ENCODE measurements at places on chromosomes 11 and 22.

- DNase-seq, result no peak
Observed at GRCh38 chr11:34299284-34299972, 58.4 kb downstream of the ABTB2 start.

DNA sequence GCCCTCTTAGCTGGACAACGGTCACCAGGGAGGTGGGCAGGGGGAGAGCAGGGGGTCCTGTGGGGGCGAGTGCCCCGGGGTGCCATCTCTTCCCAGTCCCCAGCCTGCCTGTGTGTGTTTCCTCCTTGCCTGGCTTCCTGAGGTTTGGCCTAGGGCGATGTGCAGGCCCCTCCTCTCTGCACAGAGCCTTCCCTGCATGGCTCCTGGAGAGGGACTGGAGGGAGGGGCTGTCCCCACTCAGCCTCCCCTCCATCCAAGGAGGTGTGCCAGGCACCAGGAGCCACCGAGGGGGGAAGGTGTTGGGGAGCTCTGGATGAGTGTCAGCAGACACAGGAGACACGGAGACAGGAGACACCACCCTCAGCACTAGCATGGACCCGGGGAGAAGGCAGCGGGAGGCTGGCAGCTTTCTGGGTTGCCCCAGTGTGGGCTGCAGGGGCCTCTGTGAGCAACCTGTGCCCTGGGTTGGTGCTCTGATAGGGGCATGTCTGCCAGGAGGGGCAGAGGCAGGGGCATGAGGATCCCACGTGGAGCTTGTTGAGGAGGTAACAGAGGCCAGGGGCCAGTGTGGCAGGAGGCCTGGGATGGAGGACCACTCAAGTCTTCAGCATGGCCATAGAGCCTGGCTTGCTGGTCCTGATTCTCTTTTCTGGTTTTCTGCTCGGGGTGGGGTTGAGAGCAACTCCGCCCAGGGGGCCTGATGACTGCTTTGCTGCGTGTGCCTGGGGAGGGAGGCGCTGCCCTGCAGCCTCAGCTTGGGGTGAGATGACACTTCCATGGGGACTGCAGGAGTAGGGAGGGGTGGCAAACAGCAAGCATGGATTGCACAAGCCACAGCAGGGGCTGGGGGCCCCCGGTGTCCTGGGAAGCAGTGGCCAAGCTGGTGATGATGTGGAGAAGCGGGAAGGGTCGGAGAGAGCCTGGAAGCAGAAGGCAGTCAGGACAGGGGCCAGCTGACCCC is 78.8 kb downstream of the ST3GAL4 start:
- no peak for DNase-seq

GRCh38 chr11:84322211-84322610 is 1036.0 kb upstream of the CCDC90B start:
- no peak for DNase-seq

- no peak for DNase-seq
Observed at GRCh38 chr11:105592035-105592434, 17.8 kb upstream of the GRIA4 start.

- DNase-seq, result no peak
Observed at GRCh38 chr11:64026575-64027205, 9.0 kb upstream of the FLRT1 start.

- no peak for DNase-seq
Observed at GRCh38 chr11:120273432-120273831, 33.5 kb downstream of the POU2F3 start.

DNA sequence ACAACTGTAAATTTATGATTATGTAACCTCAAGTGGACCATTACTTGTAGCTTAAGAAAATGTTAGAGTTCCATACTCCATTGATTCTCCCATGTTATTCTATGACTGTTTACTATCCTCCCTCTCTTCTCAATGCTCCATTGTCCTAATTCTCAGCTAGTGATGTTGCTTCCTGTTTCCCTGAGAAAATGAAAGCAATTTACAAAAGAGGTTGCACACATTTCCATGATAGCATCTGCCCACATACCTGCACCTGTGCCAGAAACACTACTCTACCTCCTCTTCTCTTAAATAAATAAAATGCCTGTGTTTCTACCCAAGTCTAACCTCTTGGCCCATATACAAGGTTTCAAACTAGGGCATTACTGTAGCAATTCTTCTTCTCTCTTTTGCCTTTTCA is 1620.9 kb downstream of the FAM181B start:
- no peak for DNase-seq

DNA sequence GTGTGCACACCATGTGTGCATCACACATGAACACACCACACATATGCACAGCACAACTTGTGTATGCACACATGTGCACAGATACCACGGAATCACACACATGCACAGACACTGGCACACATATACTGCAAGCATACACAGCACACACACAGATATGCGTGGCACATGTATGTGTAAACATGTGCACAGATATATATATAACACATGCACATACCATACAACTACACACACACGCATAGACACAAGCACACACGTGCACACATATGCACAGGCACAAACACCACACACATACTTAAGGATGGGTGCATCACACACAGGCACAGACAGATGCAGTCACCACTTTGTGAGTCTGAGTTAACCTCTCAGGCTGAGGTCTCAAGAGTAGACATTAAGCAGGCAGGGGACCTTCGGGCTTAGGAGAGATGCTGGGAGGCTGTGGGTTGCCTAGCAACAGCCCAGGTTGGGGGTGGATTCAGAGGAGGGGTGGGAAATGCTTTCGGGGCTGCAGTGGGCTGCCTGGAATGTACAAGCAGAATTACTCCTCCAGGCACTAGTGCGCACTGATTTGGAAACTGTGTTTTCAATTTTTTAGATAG is 82.9 kb downstream of the MYO18B start:
- DNase-seq, result no peak

DNA sequence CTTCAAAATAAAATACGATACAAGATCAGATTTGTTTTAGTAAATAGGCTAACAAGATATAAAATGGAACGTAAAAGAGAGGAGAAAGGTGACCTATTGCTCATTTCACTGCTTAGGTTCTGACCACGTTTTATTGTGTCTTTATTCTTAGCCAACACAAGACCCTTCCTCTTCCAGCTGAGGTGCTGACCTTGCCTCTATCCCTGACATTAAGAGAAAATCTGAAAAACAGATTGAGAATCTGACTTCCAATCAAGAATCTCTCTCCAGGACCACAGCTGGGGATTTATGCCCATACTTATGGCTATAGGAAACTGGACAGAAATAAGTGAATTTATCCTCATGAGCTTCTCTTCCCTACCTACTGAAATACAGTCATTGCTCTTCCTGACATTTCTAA is at the start of gene OR10A5:
Gene OR10A5, plus strand, starts transcription at position 301 of the 400 bp plus-strand sequence. Its CDS starts 0 bp downstream, at position 301.
- DNase-seq, result no peak

GRCh38 chr11:132463295-132464002 is 1068.9 kb downstream of the OPCML start:
- no peak for DNase-seq

GRCh38 chr11:124172101-124172500 is 11.0 kb upstream of the OR10D3 start:
- no peak for DNase-seq

DNA sequence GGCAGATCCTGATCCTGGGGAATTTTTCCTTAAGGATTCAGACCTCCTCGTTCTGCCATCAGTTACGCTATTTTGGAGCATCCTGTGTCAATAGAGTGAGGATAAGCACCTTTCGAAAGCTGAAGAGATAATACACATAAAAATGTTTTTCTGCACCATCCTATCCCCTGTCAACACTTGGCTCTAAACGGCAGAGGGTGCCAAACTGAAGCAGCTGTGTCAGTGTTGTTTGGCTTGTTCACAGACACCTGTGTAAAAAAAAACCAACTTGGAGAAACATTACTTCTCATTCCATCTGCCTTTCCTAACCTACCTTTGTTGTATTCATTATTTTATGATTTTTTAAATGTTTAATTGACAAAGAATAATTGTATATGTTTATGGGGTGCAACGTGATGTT is 417.0 kb upstream of the DDI1 start:
- no peak for DNase-seq

DNA sequence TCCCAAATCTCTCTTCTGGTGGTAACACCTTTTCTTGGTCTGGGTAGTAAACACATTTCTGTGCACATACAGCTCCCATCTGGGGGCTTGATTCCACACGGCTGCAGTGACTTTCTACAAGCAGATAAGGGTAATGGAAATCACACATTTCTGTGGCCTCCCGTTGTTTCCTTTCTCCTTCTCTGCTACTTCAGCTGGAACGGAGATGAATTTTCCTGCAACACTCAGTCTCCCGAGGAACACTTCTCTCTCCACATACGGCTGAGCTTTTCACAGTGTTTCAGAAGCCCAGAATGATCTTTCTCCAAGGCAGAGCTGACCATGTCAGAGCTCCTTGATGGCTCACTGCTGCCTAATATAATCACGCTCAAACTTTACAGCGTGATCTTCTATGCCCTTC is 364.3 kb upstream of the NARS2 start:
- DNase-seq, result no peak

DNA sequence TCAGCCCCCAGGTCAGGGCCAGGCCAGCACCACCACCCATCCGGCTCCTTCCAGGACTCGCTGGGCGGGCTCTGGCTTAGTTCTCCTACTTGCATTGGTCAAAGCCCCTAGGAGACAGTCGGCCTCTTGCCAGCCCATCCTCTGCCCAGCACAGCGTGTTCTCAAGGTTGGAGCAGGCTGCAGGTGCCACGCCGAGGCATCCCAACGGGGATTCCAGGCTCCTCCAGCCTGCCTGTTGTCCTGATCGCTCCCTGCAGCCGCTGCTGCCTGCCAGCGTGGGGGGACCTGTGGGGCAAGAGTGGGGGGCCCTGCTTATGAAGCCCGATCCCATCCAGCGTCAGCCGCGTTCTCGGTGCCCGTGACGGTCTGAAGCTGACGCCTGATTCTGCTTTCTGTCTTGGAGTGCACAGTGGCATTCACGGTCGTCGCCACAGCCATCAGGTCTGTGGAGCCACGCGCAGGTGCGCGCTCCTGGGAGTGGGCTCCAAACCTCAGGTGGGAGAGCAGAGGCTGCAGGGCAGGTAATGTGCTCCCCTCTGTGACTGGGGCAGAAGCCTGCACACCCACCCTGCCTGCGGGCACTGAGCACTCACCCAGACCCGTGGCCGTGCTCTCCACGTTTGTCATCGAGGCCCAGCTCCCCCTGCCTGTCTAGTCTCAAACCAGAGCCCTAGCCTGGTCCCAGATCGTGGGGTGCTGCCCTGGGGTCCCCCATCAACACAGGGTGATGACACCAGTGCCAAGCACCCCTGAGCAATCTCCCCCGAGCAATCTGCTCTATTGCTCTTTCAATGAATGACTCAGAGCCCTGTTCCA is 991.6 kb downstream of the BRD1 start:
- no peak for DNase-seq

DNA sequence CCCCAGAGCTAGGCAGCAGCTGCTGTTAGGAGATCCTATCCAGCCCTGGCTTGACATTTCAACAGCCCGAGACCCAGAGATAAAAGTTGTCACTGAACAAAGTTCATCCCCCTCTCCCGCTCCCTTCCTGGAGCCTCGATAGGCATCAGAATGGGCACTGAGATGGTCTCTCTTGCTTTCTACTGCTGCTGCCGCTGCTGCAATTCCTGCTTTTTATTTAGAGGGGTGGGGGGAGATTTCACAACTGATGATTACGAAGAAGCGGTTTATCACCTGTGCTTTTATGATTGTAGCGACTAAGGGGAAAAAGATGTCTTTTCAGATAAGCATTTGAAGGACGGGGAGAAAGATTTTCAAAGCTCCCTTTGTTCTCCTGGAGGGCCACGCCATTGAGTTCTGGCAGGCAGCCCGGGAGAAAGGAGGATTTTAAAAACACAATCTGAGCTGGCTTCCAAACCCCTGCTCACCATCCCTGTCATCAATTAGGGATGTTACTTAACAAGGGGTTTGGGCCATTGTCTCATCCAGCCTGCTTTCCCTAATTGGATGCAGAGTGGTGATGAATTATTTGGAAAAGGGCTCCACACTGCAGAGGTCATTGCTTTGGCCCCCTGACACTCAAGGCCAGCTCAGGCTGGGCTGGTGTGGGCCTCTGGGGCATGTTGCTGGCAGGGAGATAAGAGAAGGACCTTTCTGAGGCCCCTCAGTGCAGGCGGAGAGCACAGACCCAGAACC is 344.7 kb downstream of the BUD13 start:
- DNase-seq, result no peak

- DNase-seq, result no peak
Observed at GRCh38 chr11:123451183-123451781, 21.2 kb downstream of the GRAMD1B start.

GRCh38 chr22:31610611-31611010 is 51.4 kb downstream of the PISD start:
- no peak for DNase-seq

- no peak for DNase-seq
Observed at GRCh38 chr11:70545610-70545912, 147.2 kb downstream of the CTTN start.

DNA sequence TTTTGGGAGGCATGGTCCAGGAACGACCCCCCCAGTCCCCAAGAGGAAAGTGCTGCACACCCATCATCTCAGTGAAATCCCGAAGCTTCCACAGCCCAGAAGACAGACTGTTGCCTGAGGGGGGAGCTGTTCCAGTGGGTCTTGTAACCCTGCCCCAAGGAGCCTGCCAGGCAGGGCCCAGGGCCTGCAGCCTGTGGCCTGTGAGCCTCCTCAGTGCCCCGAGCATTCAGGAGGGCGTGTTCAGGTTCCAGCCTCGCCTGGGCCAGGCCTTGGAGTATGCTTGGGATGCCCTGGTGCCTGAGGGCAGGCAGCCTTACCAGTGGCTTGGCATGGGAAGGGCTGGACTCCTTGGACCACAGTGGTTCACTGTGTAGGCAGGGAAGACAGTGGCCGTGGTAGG is 18.0 kb upstream of the CABP2 start:
- no peak for DNase-seq

- DNase-seq, result no peak
Observed at GRCh38 chr11:19644316-19644715, 68.3 kb upstream of the NAV2 start.

DNA sequence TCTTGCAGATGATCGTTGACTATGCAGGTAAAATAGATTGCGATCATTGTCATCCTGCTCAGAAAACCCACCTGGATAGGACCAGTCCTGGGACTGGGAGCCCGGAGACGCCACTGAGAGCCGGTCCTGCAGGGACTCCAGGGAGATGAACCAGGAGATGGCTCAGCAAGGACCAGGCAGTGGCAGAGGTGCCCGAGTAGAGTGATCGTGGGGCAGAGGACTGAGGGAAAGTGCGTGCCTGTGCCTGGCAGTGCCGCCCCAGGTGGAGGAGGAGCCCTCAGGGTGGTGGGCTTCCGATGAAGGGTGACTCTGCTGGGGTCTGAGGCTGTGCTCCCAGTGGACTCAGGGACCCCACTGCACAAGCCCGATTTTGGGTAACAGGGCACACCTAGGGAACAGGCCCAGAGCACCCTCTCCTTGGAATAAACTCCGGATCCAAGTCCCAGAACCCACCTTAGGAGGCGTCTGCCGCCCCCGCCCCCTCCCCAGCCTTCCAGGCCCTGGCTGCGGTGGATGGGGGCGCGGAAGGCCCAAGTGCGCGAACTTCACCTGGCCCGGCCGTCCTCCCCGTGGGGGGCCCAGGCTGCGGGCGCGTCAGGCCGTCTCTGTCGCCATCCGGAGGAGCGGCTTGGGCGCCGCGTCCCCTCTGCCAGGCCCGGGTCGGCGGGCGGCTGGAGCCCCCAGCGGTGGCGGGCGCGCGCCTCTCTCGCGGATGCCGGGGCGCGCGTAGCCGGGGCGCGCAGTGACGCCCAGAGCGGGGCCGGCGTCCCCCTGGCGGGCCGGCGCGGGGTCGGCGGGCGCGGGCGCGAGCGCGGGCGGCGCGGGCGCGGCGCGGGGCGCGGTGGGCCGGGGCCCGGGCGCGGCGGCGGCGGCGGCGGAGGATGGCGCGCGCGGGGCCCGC is 1338.8 kb downstream of the BRD1 start:
- DNase-seq, result no peak

All from KG1 (cell line).